ENCODE measurements at places on chromosomes 11 and 22.
A peak's percentile ranks its signal among the peaks of the same experiment; 100 is the strongest.

DNA sequence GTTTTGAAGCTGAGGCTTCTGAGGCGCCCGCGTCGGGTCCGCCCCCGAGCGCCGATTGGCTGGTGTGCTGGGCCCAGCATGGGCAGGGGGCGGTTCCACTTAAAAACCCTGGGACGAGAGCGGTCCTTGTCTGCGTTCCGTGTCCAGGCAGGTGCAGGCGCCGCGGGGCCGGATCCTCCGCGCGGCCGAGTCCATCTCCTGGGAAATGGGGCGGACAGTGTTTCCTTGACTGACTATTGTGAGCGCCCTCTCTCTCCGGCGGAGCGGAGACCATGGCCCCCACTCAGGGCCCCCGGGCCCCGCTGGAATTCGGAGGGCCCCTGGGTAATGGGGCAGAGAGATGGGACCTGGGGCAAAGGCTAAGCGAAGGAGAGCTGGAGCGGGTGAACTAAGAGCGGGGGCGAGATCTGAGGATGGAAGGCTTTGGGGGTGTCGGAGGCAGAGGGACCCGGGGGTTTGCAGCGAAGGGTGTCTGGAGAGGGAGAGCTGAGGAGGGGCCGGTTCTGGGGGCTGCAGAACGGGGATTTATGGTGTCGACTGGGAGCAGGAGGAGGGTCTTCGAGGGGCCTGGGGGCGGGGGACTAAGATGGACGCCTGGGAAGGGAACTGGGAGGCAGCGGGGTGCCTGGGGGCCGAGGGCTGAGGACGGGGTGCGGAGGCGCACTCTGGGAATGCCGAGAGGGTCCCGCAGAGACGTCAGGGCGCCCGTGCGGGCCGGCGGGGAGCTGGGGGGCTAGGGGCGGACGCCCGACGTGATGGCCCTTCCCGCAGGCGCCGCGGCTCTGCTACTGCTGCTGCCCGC, at the start of gene TM7SF2:
Gene TM7SF2 (plus strand): TSS at position 129 of the 802 bp plus-strand sequence. CDS start 144 bp downstream, at position 273.
- peak; percentile 91 for DNase-seq

- no peak for DNase-seq
Observed at GRCh38 chr22:23204541-23205157, 24.3 kb downstream of the BCR start.

DNA sequence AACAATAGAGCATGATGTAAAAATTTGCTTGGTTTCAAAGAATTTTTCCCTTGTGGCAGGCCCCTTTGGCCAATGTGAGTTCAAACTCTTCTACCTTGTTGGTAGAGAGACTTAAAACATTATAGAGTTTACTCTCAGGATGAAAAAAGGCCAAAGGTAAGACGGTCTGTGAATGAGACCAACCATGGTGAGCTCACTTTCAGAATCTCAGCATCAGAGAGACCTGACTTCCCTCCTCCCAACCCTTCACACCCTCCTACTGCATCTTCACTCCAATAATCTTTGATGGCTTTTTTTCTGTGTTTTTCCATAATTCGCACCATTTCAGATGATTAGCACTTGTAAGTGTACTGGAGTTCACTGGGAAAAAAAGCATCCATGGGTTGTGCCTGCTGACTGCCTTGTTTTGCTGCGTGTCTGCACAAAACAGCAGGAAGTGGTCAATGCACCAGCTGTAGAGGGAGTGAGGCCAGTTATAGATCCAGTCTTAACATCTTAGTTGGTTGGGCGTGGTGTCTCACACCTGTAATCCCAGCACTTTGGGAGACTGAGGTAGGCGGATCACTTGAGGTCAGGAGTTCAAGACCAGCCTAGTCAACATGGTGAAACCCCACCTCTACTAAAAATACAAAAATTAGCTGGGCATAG, 64.1 kb downstream of the SLC1A2 start:
- DNase-seq = peak; percentile 20

GRCh38 chr22:38258895-38259294, 13.9 kb downstream of the TMEM184B start:
- DNase-seq = no peak

GRCh38 chr11:62001450-62002191, 34.2 kb upstream of the FTH1 start:
- DNase-seq = no peak

- no peak for DNase-seq
Observed at GRCh38 chr11:100629671-100630070, 57.4 kb upstream of the ARHGAP42 start.

DNA sequence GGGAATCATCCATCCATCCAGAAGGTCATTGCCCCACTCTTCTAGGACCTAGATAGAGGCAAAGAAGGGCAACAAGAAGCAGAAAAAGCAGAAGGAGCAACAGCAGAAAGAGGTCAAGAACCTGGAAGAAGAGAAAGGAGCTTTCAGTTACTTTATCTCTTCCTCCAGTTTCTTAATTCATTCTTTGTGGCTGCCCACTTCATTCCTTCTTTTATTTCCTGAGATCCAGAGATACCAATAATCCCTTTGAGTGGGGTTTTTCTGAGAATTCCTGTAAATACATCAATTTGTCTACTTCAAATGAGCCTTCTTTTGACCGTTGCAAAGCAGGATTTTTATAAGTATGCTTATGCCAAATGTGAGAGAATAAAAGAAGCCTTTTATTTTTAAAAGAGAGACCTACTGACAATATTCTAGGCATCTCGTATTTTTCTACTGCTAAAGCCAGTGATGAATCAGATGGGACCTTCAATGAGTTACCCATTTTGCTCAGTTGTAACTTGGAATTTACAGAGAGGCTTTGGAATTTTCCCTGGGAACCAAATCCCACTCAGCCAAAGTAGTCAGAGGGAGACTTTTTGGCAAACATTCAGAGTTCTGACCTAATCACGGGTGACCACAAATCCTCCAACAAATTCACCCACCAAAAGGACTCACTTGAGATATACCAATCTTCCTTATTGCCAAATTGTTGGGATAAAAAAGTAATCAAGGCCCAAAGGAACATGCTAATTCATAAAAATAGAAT, 54.9 kb downstream of the ZC3H12C start:
- DNase-seq = no peak

DNA sequence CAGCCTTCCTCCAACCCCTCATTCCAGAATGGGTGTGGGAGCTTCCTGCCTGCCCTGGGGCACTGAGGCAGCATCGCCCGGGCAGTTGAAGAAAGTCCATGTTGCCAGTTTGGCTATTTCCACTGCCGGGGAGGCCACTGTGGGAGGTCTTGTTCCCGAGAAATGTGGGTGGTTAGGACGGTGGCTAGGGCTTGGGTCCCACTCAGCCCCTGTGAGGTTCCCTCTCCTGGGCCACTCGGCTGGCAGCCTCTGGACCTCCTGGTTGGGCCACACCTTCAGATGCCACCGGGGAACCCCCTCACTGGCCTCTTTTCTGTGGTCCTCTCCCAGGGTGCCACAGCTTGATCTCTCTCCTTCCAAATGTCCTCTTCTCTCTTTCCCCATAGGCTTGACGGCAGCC, 5.1 kb upstream of the PPP6R3 start:
- DNase-seq = no peak

DNA sequence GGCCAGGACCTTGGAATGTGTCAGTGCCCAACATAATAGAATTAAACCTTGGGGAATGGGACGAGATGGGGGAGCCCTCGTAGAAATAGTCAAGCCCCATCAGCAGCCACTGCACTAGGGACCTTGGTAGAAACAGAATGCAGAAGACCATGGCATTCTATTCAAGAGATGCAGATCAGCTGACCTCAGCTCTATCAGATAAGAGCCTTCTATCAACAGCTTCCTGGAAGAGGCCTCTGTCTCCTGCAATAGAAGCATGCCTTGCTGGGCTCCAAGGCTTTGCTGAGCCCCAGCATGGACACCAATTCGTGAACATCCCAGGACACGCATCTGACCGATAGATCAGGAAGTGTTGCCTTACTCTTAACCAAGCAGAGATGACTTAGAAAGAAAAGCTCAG, 27.5 kb upstream of the FLI1 start:
- no peak for DNase-seq

GRCh38 chr11:87942786-87943185, 232.5 kb downstream of the RAB38 start:
- no peak for DNase-seq

GRCh38 chr22:28992565-28993356, 68.9 kb downstream of the C22orf31 start:
- DNase-seq = no peak

GRCh38 chr11:43646767-43647166, 33.8 kb upstream of the HSD17B12 start:
- no peak for DNase-seq

DNA sequence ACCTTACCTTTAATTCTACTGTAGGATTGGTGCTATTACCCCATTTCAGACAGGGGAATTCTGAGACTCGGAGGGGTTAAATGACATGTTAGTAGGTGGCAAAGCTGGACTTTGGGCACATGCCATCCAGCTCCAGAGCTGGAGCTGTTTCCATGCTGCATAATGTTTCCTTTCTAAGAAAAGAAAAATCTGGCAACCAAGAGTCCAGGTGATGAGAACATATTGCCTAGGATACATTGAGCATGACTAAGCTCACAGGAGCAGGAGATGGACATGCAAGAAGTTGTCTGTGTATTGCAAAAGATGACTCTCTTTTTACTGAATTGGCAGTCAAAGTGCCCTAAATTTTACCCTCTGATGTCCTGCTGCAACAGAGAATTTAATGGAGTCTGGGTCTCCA, 150.8 kb upstream of the SYT13 start:
- DNase-seq = no peak

DNA sequence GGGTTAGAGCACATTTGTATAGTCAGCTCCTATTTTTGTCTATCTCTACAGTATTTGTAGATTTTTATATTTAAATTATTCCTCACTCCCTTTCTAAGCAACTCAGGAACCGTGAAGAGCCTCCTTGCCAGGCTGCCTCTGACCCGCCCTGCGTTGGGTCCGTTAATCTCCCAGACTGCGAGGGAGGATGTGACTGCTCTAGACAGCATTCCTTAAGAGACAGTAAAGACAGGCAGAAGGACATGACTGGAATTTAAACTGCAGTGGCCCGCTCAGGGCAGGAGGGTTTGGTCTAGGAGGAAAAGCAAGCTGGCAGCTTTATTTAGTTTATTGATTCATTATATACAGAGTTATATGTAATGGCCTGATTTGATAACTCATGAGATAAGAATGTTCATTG, 413.7 kb downstream of the TMEM135 start:
- DNase-seq = no peak

- DNase-seq = no peak
Observed at GRCh38 chr22:31339148-31339832, 6.9 kb downstream of the PATZ1 start.

DNA sequence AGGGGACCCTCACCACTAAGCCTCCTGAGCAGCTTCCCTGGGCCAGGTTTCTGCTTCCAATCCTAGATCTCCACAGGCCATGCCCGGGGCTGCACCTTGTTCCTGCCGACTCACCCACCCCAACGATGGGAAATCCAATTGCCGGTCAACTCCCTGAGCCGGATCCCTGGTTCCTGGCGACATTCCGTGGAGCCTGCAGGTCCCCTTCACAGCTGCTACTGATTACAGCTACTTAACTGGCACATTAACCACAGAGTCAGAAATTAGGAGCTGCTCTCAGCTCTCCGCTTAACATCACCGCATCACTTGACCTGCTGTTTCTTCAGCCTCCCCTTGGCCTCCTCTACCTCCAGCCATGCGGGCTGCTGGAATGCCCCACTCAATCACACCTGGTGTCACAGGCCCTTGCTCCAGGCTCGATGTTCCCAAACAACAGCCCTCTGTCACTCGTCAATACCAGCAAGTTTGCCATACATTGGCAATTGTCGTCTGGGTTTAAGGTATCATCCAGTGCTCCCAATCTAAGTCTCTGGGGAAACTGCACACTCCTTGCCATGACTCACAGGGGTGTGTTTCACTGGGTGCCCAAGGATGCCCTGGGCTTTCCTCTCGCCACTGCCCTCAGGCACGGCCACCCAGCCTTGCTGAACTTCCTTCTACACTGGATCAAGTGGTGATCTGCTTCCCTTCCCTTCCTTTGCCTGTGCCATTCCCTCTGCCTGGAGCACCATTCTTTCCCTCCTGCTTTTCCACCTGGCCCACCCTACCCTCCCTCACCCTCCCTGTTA, 181.0 kb downstream of the MN1 start:
- no peak for DNase-seq

GRCh38 chr11:77993902-77994301, 566 bp downstream of the INTS4 start:
- no peak for DNase-seq
